ENCODE measurements at places on chromosomes 16 and 17.

DNA sequence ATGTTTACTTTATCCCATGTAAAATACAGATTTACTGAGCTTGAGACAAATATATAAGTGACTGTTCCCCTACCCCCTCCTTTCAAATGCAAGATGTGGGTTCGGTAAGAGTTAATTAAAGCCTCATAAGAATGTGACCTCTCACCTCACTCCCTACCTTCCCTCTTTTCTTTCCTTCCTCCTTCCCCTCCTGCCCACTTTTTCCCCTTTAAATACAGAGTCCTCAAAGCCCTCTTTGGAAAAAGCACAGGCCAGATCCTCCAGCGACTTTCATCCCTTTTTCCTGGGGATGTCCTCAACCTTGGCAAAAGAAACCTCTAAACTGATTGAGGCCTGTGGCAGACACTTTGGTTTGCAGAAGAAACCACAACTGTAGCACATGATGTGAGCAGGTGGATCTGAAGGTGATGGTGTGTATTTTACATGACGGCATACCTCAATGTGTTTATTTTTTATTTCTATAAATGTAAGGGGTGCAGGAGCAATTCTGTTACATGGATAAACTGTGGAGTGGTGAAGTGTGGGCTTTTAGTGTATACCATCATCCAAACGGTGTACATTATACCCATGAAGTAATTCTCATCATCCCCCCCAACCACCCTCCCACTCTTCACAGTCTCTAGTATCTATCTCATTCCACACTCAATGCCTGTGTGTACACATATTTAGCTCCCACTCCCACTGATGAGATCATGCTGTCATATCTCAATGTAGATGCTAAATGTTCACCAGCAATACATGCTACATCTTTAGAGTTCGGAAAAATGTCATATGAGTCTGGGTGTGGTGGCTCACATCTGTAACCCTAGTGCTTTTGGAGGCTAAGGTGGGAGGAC is 77.7 kb downstream of the XYLT1 start:
- no peak overlapping the region for H3K4me3 ChIP-seq
- peaks cover 2% of the 10 kb centered on the region for H3K36me3 ChIP-seq
- no peak for DNase-seq
- no peaks in the 10 kb centered on the region for H3K27me3 ChIP-seq

DNA sequence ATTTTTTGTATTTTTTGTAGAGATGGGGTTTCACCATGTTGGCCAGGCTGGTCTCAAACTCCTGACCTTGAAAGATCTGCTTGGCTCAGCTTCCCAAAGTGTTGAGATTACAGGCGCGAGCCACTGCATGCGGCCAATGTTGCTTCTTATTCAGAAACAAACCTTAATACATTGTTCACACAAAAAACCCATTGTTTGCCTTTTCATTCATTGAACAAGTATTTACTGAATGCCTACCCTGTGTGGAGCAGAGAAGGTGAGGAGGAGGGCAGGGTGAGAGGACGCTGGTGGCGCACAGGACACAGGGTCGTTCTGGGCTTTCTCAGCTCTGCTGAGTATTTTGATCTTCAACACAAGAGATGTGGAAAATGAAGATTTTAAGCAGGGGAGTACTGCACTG is 8.0 kb upstream of the KRT23 start:
- H3K36me3 ChIP-seq: no peaks in the 10 kb centered on the region
- H3K27me3 ChIP-seq: peaks cover 57% of the 10 kb centered on the region
- no peak for DNase-seq
- no peak overlapping the region for H3K27ac ChIP-seq
- no peak overlapping the region for H3K4me3 ChIP-seq
- H3K4me1 ChIP-seq: no peaks in the 10 kb centered on the region

GRCh38 chr17:44908761-44909326 is 6.5 kb downstream of the GFAP start:
- no peak for DNase-seq
- H3K27ac ChIP-seq: no peak overlapping the region
- H3K36me3 ChIP-seq: no peaks in the 10 kb centered on the region
- no peak overlapping the region for H3K4me3 ChIP-seq
- peaks cover 29% of the 10 kb centered on the region for H3K27me3 ChIP-seq
- peaks cover 16% of the 10 kb centered on the region for H3K4me1 ChIP-seq

DNA sequence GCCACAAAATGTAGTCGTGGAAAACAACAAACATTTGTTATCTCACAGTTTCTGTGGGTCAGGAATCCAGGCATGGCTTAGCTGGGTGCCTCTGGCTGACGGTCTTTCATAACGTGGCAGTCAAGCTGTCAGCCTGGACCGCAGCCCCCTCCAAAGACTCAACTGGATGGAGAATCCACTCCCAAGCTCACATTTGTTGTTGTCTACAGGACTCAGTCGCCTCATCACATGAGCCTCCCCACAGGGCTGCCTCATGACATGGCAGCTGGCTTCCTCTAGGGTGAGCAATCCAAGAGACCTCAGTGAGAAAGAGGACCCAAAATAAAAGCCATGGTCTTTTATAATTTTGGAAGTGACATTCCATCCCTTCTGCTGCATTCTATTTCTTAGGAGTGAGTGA is 34.7 kb upstream of the AKAP1 start:
- no peak overlapping the region for H3K27ac ChIP-seq
- no peaks in the 10 kb centered on the region for H3K36me3 ChIP-seq
- no peak overlapping the region for H3K4me3 ChIP-seq
- DNase-seq: no peak
- H3K27me3 ChIP-seq: peaks cover 35% of the 10 kb centered on the region

GRCh38 chr17:77798031-77798430 is 160.5 kb upstream of the TNRC6C start:
- peaks cover 15% of the 10 kb centered on the region for H3K27me3 ChIP-seq
- no peak overlapping the region for H3K27ac ChIP-seq
- H3K36me3 ChIP-seq: no peaks in the 10 kb centered on the region
- H3K4me1 ChIP-seq: peaks cover 6% of the 10 kb centered on the region

DNA sequence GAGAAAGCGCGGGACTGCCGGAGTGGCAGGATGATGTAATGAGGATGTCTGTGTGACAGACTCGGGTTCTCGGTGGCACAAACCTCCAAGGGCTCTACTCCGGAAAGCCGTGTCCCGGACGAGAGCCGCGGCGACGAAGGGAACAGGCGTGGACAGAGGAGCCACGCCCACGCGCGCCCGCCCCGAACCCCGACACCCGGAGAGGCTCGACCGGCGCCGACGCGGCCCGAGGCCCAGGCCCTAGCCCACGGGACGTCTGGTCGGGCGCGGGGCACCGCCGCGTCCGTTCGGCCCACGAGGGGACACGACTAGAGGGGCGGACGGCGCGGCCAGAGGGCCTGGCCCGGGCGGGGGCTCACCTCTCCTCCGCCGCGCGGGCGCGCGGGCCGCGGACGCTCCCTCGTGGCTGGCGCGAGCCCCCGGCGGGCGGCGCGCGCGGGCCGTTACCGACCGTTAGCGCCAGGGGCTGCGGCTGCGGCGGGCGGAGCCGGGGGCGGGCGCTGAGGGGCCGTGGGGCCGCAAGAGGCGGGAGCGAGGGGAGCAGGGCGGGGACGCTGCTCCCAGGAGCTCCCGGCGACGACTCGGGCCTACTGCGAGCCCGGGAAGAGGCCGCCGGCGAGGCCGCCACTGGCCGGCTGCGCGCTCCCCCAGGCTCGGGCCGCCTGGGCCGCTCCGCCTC is 2.1 kb upstream of the IRX5 start:
- peak overlapping the region; percentile 68 for H3K27ac ChIP-seq
- peaks cover 61% of the 10 kb centered on the region for H3K27me3 ChIP-seq
- peaks cover 19% of the 10 kb centered on the region for H3K4me1 ChIP-seq
- H3K36me3 ChIP-seq: peaks cover 10% of the 10 kb centered on the region

DNA sequence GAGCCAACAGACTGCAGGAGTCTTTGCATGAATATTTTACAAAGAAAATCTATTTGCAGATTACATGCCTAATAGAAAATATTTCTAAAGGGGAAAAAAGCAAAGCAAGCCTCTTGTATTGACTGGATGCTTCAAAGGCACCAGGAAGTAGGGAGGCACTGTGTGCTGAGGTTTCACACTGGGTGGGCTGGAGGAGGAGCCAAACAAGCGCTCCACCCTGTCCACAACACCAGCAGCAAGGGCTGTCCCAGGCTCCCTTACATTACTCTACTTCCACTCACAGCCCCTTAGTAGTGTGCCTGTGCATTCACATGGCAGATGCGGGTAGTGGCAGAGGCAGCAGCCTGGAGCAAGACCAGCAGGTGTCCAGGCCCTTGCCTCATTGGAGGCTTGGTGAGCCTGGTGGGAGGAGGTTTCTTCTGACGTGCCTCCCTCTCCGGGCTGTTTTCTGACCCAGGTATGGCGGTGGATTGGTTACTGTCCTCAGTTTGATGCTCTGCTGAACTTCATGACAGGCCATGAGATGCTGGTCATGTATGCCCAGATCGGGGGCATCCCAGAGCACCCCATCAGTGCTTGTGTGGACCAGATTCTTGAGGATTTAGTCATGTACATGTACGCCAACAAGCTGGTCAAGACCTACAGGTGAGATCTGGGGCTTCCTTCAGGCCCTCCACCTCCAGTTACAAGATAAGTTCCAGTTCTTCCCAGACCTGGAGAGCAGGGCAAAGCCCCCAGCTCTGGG is 7.0 kb upstream of the CCNF start:
- DNase-seq: peak; percentile 61
- no peaks in the 10 kb centered on the region for H3K36me3 ChIP-seq
- H3K4me1 ChIP-seq: peaks cover 17% of the 10 kb centered on the region

DNA sequence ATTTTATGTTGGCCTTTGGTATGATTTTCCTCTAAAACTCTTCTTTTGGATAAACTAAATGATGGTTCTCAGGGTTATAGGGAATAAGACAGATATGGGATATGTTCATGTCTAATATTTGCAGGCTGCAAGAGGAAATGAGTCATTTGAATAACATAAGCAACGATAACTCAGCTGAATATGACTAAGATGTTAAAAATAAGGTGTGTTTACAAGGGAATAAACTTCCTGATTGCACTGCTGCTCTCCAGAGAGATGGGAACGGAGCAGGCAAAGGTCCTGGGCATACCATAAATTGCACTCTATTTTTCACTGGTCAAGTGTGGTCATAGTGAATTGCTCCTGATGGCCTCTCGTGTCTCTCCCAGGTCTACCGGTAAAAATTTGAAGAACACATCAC is 666.2 kb downstream of the TOX3 start:
- no peaks in the 10 kb centered on the region for H3K4me1 ChIP-seq
- H3K27me3 ChIP-seq: no peaks in the 10 kb centered on the region
- H3K36me3 ChIP-seq: no peaks in the 10 kb centered on the region
- H3K27ac ChIP-seq: no peak overlapping the region
- no peak for DNase-seq
- H3K4me3 ChIP-seq: no peak overlapping the region

DNA sequence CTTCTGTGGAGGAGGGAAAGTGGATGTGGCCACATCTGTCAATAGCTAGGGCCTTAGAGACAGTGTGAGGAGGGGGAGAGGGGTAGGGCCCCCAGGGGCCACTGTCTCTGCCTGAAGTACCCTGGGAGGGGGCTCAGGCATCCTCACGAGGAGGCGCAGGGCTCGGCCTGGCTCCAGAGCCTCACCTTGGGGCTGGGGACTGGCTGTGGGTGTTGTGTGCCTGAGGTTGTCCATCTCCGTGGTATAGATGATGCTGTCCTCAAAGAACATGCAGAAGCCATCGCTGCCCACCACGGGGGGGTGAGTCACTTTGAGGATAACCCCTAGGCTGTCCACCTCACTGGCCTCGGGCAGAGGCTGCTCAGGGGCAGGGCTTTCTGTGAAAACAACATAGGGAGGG is 12.1 kb downstream of the PLEKHG4 start:
- H3K4me1 ChIP-seq: peaks cover 19% of the 10 kb centered on the region
- no peaks in the 10 kb centered on the region for H3K27me3 ChIP-seq
- H3K4me3 ChIP-seq: no peak overlapping the region
- H3K36me3 ChIP-seq: no peaks in the 10 kb centered on the region
